ENCODE measurements at places on chromosomes 7 and 10.

GRCh38 chr7:70419526-70420380 is 712.2 kb upstream of the GALNT17 start:
- DNase-seq, result no peak

DNA sequence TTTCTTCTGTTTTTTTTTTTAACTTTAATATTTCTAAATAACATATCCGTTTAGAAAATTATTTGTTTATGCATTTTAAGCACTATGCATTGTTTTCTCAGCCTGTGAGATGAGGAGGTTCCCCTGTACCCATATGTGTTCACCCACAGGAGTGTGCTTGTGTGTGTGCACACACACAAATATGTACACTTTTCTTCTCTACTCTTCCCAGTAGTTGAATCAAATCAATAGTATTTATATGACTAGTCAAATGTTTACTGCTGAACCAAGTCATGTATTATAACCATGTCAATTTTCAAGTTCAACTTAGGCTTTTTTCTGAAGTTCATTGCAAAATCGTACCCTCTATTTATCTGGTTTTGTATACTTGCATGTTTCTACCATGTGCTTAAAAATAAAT is 37.3 kb downstream of the HDAC9 start:
- DNase-seq, result no peak

- DNase-seq, result no peak
Observed at GRCh38 chr7:75889223-75889825, 10.5 kb downstream of the RHBDD2 start.

DNA sequence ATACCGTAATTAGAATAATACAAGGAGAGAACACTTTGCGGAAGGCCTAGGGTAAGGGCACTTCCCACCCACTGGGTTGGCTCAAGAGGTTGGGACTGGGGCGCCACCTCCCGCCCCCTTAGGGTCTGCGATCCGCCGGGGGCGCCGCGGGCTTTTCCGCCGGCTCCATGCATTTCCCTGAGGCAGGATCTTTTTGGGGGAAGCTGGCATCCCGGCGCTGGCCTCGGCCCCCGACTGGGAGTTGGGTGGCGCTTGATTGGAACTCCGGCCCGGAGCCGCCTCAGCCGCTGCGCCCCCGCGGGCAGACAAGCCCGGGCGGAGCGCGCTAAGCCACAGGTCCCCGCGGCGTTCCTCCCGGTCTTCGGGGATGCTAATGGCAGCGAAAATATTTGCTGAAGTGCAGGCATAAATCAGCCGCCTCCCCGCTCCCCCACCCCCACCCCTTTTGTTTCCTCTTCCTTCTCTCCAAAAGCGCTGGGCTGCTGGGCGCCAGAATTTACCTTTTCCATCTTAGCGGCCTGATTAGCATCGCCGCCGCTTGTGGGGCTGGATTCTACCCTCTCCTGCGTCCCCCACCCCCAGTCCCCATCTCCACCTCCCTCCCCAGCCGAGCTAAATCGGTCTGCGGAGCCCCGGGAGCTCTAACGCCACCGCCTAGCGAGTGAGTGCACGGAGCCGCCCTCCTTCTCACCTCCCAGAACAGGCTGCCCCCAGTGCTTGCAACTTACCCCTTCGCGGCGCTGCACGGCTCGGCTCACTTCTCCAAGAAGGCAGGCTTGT is 5.1 kb downstream of the UNC5B start:
- no peak for DNase-seq

DNA sequence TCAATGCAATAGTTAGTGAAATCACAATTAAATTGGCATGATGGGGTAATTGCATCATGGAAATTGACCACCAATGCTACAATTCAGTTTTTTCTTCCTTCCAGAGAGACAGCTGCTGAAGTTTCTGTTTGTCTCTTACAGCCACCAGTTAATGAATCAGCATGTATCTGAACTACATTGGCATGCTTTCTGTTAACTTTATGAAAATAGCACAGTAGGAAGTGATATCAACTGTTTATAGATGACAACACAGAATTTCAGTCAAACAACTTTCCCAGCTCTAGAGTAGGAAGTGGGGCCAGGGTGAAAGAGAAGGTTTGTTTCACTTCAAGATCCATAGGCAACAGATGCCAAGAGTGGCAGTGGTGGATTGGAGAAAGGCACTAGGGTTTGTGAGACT is 339.6 kb upstream of the VWC2 start:
- DNase-seq, result no peak

DNA sequence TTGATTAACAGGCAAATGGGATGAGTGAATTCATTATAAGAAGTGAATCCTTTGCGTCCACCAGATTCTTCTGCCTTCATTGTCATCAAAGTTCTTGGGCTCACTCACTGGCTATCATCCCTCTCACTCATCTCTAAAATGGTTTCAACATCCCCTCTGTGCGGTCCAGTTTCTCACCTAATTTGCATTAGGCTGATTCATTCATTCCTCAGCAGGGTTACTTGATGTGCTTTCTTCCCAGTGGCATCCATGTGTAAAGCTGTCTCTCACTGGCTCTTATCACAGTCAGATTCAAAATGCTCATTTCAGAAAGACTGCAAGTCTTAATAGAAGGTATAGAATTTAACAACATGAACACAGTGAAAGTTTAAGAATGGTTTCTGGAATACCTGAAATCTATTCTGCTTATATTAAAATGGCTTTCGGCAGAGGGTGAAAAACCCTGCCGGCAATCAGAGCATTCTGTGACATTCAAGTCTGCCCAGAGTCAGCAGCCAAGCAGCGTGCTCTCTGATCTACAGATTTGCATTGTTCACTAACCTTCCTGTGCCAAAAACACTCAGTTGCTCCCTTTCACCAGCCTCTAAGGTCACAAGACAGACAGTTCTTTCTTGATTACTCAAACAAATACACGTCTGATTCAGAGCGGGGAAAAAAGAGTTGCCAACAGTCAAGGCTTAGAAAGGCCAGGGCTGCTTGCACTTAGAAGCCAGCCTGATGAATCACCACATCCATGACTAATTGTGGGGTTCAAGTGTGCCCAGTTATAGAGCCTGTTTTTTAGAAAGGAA is 106.7 kb downstream of the TES start:
- no peak for DNase-seq

- no peak for DNase-seq
Observed at GRCh38 chr7:151429560-151430331, 10.2 kb downstream of the CRYGN start.

DNA sequence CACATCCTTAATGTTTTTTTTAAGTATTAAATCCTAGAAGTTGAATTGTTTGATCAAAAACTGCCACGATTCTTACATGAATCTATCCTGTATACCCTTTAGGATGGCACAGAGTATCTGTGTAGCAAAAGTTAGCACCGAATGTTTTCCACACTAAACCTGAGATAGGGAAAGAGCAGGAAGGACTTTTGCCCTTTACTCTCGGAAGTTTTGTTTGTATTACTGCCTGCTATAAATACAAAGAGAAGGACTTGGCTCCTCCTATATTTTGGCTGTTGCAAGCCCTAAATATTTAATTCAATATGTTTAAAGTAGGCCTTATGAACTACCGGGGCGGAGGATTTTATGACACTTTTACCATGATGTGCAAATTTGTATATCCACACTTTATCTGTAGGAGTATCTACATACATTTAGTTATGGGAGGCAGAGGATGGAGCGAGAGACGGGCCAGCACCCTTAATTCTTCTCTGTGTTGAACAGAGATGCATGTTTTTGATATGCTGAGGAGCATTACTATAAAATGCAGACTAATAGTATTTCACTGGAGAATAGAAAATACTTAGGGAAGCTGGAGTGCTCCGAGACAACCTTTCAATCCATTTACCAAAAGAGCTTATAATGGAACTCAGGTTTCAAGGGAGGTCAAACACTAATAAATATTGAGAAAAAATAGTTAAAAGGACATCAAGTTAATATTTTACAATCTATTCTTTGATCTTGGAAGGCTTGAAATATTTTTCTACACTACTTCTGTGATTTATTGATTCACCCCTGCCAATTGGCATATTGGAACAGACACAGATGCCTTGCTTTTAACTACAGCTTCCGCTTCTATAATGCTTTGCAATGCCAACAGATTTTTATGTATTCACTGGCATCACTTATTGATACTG is 97.4 kb downstream of the CHN2 start:
- no peak for DNase-seq

- no peak for DNase-seq
Observed at GRCh38 chr7:135246191-135246825, 12.7 kb downstream of the STRA8 start.

DNA sequence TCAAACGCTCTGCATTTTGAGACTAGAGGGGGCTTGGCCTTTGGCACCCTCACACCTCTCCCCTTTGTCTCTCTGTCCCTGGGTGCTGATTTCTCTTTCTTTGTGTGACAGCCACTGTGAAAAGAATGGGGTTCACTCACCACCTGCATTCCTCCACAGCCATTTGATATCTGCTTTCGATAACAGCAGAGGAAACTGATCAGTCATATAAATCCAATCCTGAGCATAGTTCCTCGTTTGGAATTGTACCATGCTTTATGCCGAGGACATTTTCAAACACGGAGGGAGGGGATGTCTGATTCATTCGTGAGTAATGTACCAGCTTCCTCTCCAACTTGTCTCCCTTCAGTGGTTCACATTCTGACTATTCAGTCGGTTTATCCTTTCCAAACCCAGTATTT is 15.8 kb downstream of the MET start:
- no peak for DNase-seq

DNA sequence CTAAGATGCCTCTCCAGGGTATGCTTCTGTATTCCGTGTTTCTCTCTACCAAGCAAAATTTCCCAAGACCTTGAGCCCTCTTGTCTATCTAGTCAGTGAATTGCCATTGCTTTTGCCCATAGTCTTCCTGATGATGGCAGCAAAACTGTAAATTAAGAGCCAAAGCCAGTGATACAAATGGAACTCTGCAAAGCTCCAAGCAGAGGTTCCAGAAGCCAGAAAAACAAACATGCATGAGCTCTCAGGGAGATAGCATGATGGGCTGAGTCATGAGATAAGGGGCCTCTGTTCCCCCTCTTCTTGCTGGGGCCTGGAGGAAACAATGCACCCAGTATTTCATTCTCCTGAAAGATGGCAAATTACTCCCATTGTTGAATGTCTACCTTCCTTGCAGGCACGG is 24.7 kb downstream of the LSMEM1 start:
- DNase-seq, result no peak

- no peak for DNase-seq
Observed at GRCh38 chr10:33209802-33210201, 124.7 kb downstream of the NRP1 start.

DNA sequence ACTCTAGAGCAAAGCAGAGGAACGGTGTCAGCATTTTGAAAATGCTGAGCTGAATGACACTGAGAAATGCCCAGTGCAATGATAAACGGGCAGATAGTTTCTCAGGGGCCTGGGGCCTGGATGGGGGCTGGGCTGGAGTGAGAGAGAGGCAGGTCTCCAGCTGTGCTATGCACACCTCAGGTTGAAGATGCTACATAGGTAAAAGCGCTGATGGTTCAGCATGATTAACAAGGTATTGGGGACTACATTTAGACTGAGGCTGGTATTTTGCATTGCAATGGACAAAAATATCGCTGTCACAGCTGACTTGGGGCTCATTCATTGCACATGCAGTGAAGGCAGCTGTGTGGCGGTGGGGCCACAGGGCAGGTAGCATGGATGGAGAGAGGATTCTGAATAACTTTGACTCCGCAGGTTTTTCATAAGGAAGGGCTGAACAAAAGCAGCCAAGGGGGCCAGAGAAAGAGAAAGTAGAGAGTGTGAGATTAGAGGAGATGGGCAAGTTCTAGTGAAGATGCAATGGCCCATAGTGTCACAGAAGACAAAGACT is 290.8 kb upstream of the ZNF32 start:
- no peak for DNase-seq

DNA sequence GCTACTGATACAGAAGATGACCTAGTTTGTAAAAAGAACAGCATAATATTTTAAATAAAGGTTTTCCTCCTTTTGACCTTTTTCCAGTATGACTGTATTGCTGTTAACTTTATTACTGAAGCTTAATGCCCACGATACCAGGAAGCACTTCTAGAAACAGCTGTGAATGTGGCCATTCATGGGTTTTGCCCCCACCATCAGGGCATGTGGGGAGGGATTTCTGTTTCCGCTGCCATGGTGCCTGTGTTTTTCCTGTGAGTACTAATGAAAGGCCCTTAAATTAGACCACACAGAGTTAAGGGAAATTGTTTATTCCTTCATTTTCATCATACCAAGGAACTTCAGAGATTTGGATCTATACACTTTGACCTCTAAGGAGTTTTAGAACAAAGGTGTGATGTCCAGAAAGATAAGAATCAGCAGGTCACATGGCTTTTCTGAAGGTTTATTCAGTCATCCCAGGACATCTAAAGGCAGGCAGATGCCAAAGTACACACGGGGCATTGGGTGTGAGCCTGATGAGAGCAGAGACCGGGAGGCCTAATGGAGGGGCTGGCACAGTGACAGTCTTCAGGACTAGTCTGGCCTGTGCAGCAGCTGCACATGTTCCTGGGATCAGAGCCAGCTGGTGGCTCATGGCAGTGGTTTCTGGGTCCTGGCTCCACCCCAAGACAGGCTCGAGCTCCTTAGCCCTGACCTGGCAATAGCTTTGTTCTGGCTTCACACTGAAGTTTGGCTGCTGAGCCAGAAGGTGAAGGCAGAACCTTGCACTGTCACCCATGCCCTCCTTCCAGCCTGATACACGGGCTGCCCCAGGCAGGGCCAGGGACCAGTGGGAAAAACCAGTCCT is 190.9 kb downstream of the REEP3 start:
- DNase-seq, result no peak

DNA sequence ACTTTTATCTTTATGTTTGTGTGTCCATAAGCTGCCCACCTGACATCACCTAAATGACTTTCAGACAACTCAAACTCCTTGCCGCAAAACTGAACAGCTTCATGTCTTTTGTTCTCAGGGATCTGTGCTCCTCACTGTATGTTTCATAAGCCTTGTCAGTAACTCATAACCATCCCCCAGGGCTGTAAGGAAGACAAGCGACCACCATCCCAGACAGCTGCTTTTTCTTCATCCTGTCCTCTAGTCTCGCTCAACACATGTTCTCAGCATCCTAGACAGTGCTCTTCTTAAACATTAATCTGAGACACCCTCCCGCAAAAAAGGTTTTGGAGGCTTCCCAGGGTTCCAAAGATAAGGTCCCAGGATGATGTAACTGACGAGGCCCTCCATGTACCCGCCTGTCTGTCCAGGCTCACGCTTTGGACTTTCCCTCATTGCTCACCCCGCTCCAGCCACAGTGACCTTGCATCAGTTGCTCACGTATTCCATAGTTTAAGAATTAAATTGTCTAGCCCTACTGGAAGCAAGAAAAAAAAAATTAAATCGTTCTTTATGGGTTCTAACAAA is 69.8 kb downstream of the MAP3K8 start:
- DNase-seq, result no peak

DNA sequence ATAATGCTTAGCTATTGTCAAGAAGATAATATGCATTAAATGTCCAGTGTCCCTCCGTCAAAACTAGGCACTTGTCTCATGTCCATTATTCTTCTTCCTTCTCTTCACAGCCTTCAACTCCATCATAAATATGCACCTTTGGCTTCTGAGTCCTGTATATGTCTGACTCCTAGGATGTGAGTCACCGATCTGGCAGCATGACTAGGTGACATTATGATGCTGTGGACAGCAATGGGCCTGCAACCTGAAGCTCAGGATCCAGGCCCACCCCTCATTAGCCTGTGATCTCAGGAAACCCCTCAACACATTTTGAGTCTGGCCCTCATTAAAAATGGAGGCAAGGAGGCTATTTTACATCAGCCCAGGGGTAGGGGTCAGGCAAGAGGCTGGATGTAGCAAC is 362.5 kb upstream of the ZMIZ1 start:
- no peak for DNase-seq

GRCh38 chr7:98557538-98558031 is 59.5 kb upstream of the NPTX2 start:
- no peak for DNase-seq
